ENCODE measurements at places on chromosomes 16 and 17.

GRCh38 chr17:62782730-62783270 is 25.3 kb downstream of the MARCHF10 start:
- no peak for DNase-seq

GRCh38 chr16:72936408-72936807 is 111.5 kb downstream of the ZFHX3 start:
- DNase-seq, result no peak

GRCh38 chr16:14151256-14152030 is 80.3 kb downstream of the MRTFB start:
- DNase-seq, result no peak

- DNase-seq, result no peak
Measured at GRCh38 chr17:17032131-17032692, 10.0 kb upstream of the MPRIP start.

DNA sequence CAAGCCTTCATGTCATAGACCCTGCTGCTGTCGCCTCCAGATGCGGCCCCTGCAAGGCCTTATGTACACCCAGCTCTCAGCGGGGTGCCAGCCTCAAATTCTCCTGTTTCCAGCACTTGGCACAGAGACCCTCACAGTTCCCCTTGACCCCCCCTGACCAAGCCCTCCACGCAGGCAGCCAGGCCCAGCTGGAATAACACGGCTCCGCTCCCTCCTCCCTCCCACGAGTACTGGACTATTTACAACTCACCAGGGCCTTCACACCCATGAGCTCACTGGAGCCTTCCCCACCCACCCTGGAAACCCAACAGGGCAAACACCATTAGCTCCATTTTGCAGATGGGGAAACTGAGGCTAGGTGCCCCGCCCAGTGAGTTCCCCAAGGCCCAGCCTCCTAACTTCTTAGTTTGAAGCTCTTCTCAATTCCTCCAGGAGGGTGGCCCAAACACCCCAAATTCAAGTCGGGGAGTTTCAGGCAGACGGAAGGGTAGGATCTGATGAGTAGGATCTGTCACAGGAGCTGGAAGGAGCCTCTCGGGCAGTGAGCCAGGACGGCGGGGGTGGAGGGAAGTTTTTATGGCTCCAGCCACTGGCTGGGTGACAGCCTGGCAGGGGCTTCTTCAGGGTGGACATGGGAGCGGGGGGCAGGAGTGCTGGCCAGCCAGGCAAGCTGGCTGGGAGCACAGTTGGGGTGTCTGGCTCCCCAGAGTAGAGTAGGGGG is 17.5 kb upstream of the DLX4 start:
- DNase-seq, result no peak

GRCh38 chr16:11629071-11630030 is 38.9 kb upstream of the SNN start:
- DNase-seq, result no peak

DNA sequence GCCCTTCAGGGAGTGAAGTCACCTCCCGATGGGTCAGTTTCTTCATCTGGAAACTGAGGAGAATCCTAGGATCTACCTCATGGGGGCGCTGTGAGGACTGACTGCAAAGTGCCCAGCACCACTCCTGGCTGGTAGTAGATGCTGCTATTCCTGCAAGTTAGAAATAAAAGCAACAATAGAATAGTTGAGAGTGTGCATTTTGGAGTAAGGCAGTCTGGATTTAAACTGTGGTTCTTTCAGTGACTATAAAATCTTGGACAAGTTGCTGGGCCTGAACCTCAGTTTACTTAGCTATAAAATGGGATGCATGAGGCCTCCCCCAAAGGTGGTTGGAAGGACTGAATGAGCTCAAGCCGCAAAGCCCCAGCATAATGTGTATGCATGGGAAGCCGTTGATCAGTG is 70.6 kb downstream of the CYB5B start:
- peak; percentile 30 for DNase-seq

DNA sequence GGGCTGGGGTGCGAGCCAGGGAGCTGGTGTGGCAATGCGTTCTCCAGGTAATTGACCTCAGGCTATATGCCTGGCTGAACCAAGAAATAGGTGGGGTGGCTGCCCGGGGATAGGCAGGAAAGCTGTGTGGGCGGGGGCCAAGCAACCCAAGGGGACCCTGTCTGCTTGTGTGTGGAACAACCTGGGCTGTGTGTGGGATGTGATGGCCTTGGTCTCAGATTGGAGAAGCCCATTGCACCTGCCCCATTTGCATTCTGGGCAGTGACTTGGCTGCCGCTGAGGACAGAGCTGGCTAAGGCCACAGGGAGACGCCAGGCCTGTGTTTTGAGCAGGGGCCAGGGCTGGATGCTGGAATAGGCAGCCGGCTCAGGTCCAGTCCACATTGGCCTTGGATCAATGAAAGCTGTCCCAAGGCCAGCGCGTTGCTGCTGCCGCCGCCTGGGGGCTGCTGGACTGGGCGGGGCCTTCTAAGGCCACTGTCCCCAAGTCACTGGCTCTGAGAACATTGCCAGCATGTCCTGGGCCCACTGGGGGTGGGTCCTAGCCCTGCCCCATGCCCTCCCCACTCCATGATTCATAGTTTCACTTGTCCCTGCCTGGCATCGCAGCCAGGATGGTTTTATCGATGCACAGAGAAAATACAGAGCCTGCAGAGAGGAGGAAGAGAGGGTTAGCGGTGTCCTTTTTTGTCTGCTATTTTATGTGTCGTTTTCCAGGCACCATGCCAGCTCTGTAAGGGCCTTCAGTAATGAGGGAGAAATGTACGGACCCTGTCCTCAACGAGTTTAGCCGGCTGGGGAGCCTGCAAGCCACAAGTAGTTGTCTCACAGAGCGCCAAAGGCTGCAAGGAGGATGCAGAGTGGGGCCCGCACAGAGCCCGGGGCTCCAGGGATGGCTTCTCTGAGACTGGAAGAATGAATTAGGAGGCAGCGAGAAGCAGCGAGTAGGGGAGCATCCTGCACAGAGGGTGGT is 43.9 kb downstream of the NKD1 start:
- no peak for DNase-seq

DNA sequence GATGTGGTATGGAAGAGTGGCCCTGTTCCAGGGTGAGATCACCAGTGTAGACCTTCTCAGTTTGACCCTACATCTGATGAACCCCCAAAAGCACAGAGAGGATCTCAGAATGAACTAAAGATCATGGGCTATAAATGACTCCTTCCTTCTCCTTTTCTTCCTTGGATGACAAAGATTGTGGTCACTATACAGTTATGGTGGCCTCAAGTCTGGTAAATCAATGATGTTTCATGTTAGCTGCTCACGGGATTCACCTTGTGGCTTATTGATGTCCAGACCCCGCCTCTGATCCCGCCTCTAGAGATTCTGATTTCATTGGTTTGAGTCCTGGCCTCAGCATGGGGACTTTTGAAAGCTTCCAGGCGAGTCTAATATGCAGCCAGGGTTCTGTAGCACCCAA is 112.2 kb downstream of the PITPNC1 start:
- no peak for DNase-seq

GRCh38 chr17:13031718-13032350 is 14.0 kb upstream of the ELAC2 start:
- no peak for DNase-seq

- no peak for DNase-seq
Measured at GRCh38 chr16:16038950-16039349, 89.5 kb downstream of the ABCC1 start.

GRCh38 chr17:73956595-73957465 is 246.6 kb upstream of the RPL38 start:
- peak; percentile 16 for DNase-seq

DNA sequence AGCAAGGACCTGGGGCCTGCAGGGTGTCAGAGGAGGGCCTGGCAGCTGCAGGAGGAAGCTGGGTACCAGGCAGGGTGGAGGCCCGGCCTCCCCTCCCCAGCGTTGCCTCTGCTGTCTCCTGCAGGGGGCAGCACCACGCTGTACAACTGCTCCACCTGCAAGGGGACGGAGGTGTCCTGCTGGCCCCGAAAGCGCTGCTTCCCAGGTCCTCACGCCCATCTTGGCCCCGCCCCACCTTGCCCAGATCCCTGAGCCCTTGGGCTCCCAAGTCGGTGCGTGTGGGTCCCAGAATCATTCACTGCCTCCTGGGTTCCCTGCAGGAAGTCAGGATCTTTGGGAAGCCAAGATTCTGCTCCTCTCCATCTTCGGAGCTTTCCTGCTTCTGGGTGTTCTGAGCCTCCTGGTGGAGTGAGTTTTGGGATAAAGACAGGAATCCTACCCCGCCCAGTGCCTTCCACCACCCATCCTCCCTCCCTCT is 1.2 kb downstream of the TMEM95 start:
- peak; percentile 78 for DNase-seq

- DNase-seq, result no peak
Measured at GRCh38 chr16:55817236-55817912, 15.5 kb downstream of the CES1 start.

GRCh38 chr16:59410451-59410850 is 676.3 kb upstream of the GOT2 start:
- DNase-seq, result no peak

GRCh38 chr17:58335779-58336455 is 7.3 kb upstream of the TSPOAP1 start:
- DNase-seq, result peak; percentile 57

DNA sequence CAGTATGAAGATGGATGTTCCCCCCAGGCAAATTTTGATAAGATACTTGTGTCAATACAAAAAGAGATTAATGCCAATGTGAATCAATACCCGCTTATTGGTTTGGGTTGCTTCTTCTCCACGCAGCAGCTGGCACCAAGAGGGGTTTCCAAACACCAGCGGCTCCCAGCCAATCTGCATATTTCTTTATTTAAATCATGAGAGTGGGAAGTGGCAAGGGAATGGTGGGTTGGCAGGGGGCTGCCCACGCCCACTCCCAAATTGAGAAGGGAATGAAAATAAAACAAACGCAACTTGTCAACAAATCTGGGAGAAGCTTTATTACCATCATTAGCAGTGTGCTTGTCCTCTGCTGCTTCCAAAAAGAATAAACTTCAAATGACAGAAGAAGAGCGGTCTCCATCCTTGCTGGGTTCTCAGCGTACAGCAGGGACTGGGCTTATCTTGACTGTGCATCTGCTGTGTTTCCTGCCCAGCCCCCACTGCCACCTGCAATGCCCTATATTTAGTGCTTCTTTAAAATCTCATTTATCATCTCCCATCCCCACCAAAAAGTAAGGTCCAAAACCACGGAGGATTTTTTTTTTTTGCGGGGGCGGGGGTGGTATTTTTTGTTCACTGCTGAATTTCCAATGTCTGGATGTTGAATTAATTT is 34.9 kb upstream of the C16orf78 start:
- DNase-seq, result no peak

- DNase-seq, result no peak
Measured at GRCh38 chr16:5478036-5478435, 380.4 kb upstream of the EEF2KMT start.

DNA sequence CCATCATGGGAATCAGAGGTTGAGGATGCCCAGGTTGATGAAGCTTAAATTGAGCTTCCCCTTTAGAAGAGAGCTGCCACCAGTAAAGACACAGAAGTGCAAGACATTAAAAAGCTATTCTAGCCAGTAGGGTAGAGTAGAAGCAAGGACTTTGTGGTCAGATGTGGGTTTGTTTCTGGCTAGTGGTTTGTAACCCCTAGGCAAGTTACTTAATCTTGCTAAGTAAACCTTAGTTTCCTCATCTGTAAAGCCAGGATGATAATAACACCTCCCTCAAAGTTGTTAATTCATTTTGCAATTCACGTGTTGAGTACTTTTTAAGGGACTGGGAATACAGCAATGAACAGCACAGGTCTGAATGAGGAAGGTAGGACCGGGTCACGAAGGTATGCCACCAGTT is 3.6 kb downstream of the SNTB2 start:
- no peak for DNase-seq

GRCh38 chr16:10256784-10257641 is 74.8 kb upstream of the GRIN2A start:
- no peak for DNase-seq

DNA sequence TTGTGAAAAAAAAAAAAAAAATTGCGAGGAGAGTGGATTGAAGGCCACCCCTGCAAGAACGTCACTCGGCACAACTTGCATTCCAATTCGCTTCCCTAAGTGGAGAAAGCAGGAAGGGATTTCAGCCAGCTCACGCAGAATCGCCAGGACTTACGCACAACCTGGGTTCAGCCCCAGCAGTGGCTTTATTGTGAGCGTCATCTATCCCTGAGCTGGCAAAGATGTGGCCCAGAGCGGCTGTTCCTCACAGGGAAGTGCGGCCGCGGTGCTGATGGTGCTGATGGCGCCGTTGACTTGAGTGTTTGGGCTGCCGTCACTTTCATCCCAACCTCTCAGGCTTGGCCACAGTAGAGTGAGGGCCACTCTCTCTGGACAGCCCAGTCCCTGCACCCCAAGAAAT is 197.6 kb downstream of the NTN1 start:
- DNase-seq, result no peak

GRCh38 chr16:24555346-24555872 is 16.0 kb downstream of the RBBP6 start:
- no peak for DNase-seq

DNA sequence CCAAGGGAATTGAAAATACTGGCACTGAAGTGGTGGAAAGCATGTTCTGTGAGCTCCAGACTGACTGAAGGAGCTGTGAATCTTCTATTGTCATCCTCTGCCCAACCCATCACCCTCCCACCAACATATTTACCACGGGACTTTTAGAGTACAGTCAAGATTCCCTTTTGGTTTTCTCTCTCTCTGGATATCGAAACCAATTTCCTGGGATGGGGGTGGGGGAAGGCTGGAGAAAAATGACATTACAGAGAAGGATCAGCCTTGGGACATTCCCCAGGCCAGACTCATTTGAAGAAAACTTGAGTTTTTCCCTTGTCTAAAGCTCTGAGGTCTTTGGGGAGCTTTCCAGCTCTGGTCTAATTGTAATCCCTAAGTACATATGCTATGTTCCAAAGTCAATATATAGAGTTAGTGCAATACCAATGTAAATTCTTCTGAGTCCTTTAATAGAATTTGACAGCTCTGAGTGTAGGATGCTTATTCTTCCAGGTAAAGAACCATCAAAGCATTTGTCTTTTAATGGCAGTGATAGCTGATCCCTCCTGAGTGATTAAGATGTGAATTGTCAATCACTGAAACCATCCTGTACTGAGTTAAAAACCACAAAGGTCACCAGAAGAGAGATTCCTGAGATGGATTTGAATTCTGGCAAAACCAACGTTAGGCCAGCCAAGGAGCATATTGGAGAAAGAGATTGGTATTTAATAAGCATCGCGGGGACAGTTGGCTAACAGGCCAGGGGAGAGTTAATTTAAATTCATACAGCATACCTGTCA is 48.8 kb upstream of the CCL1 start:
- no peak for DNase-seq

GRCh38 chr17:55433629-55434422 is 12.2 kb upstream of the MMD start:
- DNase-seq, result no peak

GRCh38 chr16:56748826-56749225 is 18.9 kb downstream of the NUP93 start:
- no peak for DNase-seq

DNA sequence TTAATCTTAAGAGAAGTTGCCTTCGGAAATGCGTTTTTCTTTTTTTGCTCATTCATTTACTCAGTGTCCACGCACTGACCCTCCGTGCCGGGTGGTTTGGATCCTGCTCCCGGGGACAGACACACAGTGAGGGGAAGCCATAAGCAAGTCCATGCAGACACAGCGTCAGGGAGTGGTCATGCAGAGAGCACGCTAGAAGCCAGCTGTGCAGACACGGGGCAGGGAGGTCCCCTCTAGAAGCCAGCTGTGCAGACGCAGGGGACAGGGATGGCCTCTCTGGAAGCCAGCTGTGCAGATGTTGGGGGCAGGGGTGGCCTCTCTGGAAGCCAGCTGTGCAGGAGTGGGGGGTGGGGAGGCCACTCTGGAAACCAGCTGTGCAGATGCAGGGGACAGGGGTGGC is 4.8 kb downstream of the GAA start:
- no peak for DNase-seq

Measured in stimulated activated CD4-positive, alpha-beta T cell treated with anti-CD3 and anti-CD28 coated beads, TNF-alpha, amount 100 ng/mL, for 48 hours (primary cell).